ENCODE measurements at places on chromosomes 1 and 21.

DNA sequence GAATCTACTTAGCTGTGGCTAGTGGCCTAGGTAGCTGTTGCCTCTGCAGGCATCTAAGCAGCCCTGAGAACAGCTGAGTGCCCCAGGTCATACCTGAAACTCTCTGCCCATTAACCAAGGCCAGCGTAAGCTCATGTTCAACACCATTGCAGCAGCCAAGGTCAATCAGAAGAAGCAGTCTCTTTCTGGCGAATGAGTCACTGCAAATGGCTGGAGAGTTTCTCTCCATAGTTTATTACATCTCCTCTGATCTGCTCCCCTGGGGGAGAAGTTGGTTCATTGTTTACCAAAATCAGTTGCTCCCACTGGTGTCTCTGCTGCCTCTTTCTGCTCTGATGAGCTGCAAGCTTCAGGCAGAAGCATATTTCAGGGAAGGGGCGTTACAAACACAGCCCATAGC lies 6.9 kb upstream of the BCL9 start:
- DNase-seq = no peak

GRCh38 chr1:161915051-161915503 lies 108.6 kb downstream of the OLFML2B start:
- DNase-seq = no peak

DNA sequence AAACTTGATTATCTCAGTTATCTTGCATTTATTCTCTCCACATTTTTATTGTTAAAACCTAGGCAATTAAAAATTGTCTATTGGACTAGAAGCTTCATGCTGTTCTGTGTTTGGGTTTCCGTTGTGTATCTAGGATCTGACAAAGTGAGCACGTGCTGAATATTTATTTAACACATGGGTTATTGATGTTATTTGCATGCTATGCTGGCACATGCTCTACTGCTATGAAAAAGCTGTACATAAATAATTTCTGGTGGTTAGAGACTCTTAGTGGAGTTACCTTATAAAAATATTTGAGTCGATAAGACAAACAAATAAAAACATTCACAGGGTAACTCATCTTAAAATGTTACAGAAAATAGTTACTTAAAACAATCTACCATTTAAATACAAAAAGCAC lies 1769.7 kb downstream of the MRPL39 start:
- no peak for DNase-seq

DNA sequence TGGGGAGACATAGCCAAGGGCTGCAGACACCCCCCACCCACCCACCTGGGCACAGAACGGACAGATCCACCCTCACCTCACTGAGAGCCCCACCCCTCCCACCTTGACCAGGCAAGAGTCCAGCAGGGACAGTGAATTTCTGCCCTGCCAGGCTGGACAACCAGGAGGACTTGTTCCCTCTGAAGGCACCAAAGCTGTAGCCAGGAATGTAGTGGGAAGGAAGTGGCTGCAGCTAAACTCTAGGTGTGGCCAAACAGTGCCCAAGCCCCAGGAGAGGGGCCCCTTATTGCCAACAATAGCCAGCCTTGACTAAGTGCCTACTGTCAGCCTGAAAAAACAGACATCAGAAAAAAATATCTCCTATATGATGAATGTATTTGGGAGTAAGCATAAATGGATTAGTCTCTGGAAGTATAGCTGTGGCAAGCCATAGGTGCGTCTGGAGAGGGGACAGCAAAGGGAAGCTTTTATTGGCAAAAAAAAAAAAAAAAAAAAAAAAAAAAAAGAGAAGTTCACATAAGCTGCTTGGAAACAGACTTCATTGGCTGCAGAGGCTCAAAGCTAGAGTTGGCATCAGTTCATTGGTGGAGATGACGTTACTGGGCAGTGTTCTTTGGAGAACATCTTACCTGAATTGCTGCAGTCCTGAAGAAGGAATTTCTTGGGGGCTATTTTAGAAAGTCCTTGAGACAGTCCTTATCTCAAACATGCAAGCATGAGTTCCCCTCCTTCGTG lies 64.1 kb upstream of the TMEM51 start:
- DNase-seq = no peak

- no peak for DNase-seq
Observed at GRCh38 chr1:5250336-5250735, 595.9 kb downstream of the AJAP1 start.

- peak; percentile 62 for DNase-seq
Observed at GRCh38 chr1:182205351-182206022, 144.0 kb upstream of the ZNF648 start.

DNA sequence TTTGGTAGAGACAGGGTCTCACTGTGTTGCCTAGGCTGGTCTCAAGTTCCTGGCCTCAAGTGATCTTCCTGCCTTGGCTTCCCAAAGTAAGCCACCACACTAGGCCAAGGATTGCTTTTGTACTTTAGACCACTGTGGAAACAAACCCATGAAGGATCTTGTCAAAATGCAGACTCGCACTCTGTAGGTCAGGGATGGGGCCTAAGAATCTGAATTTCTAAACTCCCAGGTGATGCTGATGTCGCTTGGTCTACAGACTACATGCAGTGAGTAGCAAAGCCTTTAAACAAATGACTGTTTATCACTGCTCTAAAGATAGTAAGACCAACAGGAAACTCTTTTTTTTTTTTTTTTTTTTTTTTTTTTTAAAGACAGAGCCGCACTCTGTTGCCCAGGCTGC lies 54.1 kb upstream of the MUTYH start:
- DNase-seq = peak; percentile 7

GRCh38 chr1:35229587-35230360 lies 36.8 kb upstream of the SFPQ start:
- DNase-seq = no peak

DNA sequence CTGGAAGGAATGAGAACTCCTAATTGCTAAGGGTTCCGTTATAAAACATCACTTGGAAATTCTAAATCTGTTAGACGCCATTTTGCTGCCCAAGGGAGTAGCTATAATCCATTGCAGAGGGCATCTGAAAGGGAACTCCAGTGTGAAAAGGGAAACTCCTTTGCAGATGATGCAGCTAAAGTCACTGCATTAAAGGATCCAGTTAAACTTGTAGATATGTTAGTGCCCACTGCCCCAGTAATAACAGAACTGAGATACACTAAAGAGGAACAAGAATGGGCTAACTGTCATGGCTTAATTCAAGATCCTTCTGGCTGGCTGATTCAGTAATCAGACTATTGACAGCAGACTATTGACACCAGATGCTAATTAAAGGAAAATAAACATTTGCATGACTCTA lies 81.8 kb upstream of the KIAA0040 start:
- no peak for DNase-seq
